CD4-positive, alpha-beta memory T cell (primary cell): ENCODE measurements at places on chromosomes 5 and 9. TPM values are rescaled to one million over a fixed set of nuclear protein-coding genes. Genes with fewer than 3 reads are reported as not detected.

Gene ITK
- 421 TPM for total RNA-seq

Gene IPPK
- total RNA-seq, result 7.2 TPM

Gene LCN12
- total RNA-seq, result 1.4 TPM

Gene RALGDS
- total RNA-seq, result 123 TPM

Gene RAD23B
- total RNA-seq, result 54.2 TPM

Gene SOHLH1
- not detected for total RNA-seq

Gene FIBCD1
- total RNA-seq, result not detected

Gene SLC6A7
- not detected for total RNA-seq

Gene NUTM2F
- not detected for total RNA-seq

Gene OGN
- total RNA-seq, result not detected

Gene BSPRY
- total RNA-seq, result not detected

GRCh38 chr9:127783111-127784008 lies 2.5 kb upstream of the CDK9 start:
- peak; percentile 77 for DNase-seq

GRCh38 chr5:134227776-134228175 lies 1.9 kb upstream of the PPP2CA start:
- no peak for DNase-seq

DNA sequence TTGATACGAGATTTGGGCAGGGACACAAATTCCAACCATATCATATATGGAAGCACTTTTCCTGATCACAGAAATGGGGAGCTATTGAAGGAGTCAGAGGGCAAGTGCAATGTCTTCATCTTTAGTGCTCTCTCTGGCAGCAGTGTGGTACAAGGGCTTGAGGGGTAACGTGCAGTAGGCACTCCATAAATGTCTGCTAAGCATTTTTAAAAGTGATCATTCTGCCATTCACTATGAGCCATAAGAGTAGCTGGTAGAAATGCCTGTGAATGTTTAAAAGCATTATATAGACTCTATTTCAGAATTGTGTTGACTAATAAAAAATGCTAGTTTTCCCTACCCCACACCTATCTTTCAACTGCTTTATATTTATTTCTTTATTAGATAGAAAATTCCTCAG lies 61.1 kb upstream of the DHFR start:
- DNase-seq, result no peak

- no peak for DNase-seq
Observed at GRCh38 chr5:42894057-42894456, 82.4 kb upstream of the SELENOP start.

DNA sequence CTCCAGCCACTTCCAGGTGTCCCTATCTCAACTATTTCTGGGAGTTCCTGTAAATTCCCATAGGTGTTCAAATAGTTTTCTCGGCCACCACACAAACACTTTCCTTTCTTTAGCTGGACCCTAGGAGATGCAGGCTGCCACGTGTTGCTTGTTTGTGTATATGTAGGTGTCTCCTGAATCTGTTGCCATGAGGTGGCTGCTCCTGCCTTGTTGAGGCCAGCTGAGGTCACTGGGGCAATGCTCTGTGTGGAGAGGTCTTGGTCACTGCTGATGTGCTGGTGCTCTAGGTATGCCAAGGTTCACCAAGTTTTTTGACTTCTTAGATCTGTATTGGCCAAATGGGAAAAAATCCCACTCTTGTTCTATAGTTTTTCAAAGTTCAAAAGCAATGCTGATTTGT lies 132.5 kb upstream of the CHD1 start:
- DNase-seq, result no peak

DNA sequence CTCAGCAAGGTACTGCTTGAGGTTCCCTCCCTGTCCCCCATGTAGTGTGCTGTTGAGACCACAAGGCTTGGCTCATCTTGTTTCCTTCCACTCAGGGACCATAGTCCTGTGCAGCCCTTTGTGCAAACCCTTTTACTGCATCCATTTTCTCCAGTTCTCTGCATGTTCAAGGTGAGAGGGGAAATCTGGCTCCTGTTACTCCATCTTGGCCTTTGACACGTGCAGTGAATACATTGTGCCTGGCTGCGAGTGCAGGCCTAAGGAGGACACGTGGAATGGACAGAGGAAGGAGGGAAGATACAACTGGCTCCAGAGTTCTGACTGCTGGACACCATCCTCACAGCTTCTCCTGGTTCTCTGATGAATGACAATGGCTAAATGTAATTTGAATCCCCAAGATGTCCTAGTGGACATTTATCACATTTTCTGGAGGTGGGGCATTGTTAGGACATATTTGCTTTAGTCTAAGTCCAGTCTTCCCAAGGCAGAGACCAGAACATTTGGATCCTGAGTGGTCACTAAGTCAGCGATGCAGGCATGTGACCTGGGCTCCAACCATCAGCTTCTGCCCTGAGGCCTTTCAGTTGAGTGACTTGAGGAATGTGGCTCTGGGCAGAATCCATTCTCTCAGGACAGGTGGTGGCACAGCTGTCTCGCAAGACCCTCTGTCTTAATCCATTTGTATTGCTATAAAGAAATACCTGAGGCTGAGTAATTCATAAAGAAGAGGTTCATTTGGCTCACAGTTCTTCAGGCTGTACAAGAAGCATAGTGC lies 189.0 kb upstream of the DAP start:
- DNase-seq, result no peak

DNA sequence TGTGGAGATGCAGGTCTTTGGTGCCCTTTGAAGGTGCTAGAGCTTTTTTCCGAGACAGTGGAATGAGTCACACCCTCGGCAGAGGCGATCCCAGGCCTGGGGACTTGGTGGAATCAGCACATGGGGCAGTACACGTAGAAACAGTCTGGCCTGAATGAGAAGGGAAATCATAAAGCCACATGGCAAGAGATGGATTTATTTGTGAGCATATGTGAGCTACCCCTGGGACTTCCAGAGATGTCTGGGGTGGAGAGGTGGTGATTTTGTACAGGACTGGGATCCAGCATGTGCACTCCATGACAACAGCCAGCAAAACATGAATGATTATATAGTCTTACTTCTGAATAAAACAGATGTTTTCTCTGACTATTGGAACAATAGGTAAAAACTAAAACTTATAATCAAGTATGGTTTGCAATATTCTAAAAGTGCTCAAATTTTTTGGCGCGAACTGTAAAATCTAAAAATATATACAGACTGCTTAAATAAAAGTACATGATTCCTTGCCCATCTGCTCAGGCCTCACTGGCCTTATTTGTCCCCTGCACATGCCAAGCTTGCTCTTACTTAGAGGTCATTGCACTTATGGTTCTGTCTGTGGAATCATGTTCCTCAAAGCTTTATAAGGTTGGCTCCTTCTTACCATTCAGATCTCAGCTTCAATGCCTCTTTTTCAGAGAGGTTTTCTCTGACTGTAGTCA lies 54.7 kb upstream of the SMARCA2 start:
- DNase-seq, result no peak

DNA sequence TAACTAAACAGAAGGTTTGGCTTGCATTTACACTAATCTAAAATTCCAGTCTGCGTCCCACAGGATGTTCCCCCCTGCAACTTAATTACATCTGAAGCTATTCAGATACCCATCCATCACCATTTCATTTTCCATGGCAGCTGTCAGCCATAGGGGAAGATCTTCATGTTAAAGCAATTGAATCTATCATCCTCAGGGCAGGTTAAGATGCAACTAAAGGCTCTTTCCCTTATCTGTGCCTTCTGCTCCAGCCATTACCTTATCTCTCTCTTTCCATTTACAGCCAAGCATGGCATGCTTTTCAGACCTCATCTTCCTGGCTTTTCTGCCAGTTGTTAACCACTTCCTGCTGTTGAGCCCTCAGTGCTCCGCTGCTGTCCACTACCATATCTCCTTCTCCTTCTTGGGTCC lies 15.8 kb upstream of the HACD4 start:
- DNase-seq, result no peak

DNA sequence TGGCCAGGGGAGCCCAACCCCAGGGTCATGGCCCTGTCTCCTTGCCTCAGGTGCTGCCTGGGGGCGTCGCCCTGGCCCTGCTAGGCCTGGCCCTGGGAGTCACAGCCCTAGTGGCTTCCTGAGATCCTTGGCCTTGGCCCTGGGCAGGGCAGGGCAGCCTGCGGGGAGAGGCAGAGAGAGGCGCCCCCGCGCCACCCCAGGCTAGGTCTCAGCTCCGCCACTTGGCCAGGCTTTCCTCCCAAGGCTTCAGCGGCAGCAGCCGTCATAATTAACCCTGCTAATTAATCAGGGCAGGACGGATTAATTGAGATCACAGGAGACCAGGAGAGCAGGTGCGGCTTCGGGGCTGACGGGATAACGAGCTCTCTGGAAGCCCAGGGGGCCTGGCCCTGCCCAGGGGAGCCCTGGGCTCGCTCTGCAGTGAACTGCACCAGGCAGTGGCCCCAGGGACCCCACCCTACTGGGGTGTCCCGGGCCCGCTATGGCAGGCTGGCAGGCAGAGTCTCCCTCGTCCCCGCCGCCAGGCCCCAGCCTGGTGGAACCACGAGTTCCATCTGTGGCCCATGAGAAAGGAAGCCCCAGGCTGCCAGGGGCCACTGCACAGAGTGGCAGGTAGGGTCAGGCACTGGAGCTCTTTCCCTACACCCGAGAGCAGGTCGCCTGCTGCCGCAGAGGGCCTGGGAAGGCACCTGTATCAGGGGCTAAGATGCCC lies 269.6 kb downstream of the PBX3 start:
- DNase-seq, result no peak

GRCh38 chr5:154010660-154011059 lies 28.1 kb downstream of the FAM114A2 start:
- DNase-seq, result no peak

GRCh38 chr9:124356745-124357390 lies 58.4 kb downstream of the PSMB7 start:
- DNase-seq, result no peak

GRCh38 chr5:146457431-146457830 lies 10.3 kb downstream of the TCERG1 start:
- no peak for DNase-seq

DNA sequence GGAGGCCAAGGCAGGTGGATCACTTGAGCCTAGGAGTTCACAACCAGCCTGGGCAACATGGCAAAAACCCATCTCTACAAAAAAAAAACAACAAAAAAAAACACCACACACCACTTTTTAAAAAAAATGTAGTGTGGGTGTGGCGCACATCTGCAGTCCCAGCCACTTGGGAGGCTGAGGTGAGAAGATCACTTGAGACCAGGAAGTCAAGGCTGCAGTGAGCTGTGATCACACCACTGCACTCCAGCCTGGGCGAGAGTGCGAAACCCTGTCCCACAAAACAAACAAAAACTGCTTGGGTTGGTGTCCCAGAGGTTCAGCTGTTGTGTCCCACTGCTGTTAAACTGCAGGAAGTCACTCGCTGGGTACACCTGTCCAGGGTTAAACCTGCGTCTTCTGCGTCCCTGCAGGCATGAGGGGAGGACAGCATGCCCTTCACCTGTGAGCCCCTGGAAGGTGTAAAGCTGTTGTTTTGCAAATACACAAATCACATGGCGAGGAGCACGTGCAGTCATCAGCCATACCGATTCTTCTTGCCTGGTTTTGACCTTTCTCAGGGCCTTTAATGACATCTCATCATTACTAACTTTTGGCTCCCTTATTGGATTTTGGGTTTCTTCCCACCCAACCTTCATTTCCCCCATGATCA lies 29.3 kb upstream of the CLPTM1L start:
- no peak for DNase-seq

DNA sequence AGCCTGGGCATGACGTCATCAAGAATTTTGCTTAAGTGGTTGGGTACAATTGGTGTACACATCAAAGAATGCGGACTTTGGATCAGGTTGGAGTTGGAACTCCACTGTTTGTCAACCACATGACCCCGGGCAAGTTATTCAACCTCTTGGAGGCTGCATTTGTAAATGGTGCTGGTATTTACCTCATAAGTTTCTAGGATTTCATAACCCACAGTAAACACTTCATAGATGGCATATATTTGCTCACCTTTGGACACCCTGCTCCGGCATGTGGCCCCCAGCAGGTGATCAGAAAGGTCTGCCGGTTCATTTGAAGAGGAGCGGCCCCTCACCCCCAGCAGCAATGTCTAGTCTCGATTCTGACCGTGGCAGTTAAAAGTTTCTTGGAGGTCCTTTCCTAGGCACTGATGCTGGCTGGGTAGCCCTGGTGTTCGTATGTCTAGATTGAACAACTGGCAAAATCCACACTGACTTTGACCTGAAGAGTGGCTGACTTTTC lies 60.6 kb downstream of the IL6ST start:
- no peak for DNase-seq

GRCh38 chr5:135834639-135835529 lies at the start of gene SLC25A48:
Gene SLC25A48, plus strand, starts transcription at chr5:135834663. Its CDS starts 185 bp downstream, at chr5:135834848.
- no peak for DNase-seq

DNA sequence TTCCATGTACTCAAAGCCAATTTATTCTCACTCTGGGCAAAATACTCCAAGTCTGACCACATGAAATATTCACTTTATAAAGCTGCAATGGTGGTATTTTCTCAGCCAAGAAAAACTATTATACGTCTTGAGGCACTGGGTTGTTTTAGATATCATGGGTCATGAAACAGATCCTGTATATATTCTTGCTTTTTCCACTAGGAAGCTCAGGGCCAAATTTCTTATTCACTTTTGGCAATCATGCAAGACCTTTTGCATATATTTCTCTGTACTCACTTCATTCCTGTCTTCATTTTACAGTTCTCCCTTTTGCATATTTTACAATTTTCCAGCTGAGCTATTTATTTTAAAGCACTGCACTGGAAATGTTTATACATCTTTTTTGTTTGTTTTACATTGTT lies 49.8 kb downstream of the GABBR2 start:
- no peak for DNase-seq

GRCh38 chr5:16791036-16791705 lies 144.9 kb downstream of the MYO10 start:
- peak; percentile 29 for DNase-seq

DNA sequence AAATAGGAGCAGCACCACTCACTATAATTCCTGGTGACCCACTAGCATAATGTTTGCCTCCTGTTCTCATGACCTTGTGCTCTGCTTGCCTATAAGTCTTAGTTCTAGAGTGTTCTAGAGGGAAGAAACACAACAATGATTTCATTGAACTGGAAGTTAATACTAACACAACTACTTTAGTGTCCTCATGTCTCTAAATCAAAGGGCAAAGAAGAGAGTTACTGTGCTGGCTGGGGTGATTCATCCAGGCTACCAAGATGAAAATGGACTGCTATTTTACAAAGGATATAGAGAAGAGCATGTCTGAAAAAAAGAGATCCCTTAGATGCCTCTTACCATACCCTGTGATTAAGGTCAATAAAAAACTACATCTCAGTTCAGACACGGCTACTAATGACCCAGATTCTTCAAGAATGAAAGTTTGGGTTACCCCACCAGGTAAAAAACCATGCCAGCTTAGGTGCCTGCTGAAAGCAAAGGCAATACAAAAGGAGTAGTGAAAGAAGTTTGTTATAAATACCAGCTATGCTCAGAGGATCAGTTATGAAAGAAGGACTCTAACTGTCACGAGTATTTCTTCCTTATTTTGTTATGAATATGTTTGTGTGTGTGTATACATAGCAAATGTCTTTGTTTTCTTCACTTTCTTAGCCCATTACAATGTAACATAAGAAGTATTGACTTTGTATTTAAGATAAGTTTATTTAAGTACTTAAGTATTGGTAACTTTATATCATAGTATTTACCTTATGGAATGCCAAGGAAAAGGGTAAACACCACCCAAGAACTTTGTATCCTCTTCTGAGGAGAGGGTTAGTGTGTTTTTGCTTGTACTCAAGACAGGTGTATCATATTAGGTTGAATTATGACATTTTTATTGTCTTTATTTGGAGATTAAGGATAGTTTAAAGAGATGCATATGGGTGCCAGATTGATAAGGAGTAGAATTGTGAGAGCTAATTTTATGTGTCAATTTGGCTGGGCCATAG lies 314.1 kb upstream of the PTGER4 start:
- no peak for DNase-seq
